Regular cardiac myocyte (primary cell): ENCODE measurements at places on chromosomes 13 and 19. TPM values are rescaled to one million over a fixed set of nuclear protein-coding genes. Genes with fewer than 3 reads are reported as not detected.

The GRK1 gene
- total RNA-seq, result 0.85 TPM in 1 of 2 replicates, not detected in the other

The ZNF415 gene
- 5.8 and 11.0 TPM in 2 replicates for total RNA-seq

The BST2 gene
- 30.7 and 56.7 TPM in 2 replicates for total RNA-seq

The CADM4 gene
- total RNA-seq, result 4.2 and 6.8 TPM in 2 replicates

The FBXL12 gene
- total RNA-seq, result 14.8 and 21.7 TPM in 2 replicates

The ZNF226 gene
- total RNA-seq, result 15.9 and 21.7 TPM in 2 replicates

The ZNF836 gene
- total RNA-seq, result 3.1 and 7.6 TPM in 2 replicates

The ZNF829 gene
- 3.6 and 4.2 TPM in 2 replicates for total RNA-seq

The TNFSF9 gene
- 0.19 and 1.1 TPM in 2 replicates for total RNA-seq

The CDC42EP5 gene
- total RNA-seq, result 5.2 and 15.8 TPM in 2 replicates

The NTN5 gene
- total RNA-seq, result 0.28 TPM in 1 of 2 replicates, not detected in the other

The MIDN gene
- 8.7 and 22.4 TPM in 2 replicates for total RNA-seq

The SLITRK5 gene
- not detected in 2 replicates for total RNA-seq

The ZNF324B gene
- total RNA-seq, result 7.3 and 10.0 TPM in 2 replicates

The PCDH17 gene
- 2.8 and 9.4 TPM in 2 replicates for total RNA-seq

The TMEM238 gene
- 0.58 and 0.85 TPM in 2 replicates for total RNA-seq

The SGCG gene
- 0.19 and 0.56 TPM in 2 replicates for total RNA-seq

The SYT5 gene
- total RNA-seq, result 0.96 TPM in 1 of 2 replicates, not detected in the other

The HCST gene
- 0.38 and 0.56 TPM in 2 replicates for total RNA-seq

The CEACAM16 gene
- total RNA-seq, result under 0.01 TPM in 1 of 2 replicates, not detected in the other
